Purkinje cell (primary cell): ENCODE measurements at places on chromosomes 4 and X. TPM values are rescaled to one million over a fixed set of nuclear protein-coding genes. Genes with fewer than 3 reads are reported as not detected.

ERAS gene
- polyA plus RNA-seq, result not detected in 2 replicates

RAB9B gene
- polyA plus RNA-seq, result 15.4 and 16.3 TPM in 2 replicates

SCRG1 gene
- 8.5 and 19.4 TPM in 2 replicates for polyA plus RNA-seq

GPC3 gene
- 3.6 and 4.9 TPM in 2 replicates for polyA plus RNA-seq

GRXCR1 gene
- not detected in 2 replicates for polyA plus RNA-seq

SSX2B gene
- polyA plus RNA-seq, result not detected in 2 replicates

UNC5C gene
- 12.5 and 13.2 TPM in 2 replicates for polyA plus RNA-seq

IGFBP7 gene
- 1.9 and 3.6 TPM in 2 replicates for polyA plus RNA-seq
